ENCODE measurements at places on chromosomes 4 and X.

DNA sequence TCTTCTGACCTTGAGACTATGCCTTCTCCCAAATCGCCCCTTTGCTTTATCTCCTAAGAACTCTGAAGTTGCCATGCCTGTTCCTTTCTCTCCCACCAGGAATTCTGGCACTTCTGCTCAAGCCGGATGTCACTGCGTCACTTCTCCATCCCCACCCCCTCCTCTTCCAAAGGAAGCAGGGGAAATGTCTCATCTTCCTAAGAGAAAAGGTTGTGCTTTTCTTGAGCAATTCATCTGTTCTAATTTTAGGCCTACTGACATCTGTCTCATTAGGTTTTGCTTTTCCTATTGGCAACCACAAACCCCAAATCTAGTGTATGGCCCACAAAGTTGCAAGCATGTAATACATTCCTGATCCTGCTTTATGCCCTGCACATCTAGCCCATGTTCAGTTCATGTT is 163.1 kb upstream of the PLAC1 start:
- no peak for DNase-seq

- DNase-seq = no peak
Measured at GRCh38 chr4:169741569-169741968, 16.2 kb downstream of the HPF1 start.

DNA sequence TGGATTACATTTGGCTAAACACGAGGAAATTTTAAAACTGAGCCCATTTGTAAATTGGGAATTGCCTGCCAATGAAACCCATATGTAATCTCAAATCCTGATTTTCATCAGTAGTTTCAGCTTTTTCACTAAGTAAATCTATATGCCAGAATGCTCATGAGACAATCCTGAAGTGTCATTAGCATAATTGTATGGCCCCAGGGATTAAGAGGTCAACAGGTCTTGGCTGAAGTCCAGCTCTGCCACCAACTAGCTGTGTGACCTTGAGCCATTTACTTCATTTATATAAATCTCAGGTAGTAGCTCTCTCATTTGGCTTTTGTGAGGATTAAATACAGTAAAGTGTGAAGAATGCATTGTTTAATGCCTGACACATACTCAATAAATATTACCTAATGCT is 320.5 kb upstream of the EMCN start:
- DNase-seq = no peak

GRCh38 chrX:40971736-40972135 is 113.5 kb upstream of the USP9X start:
- no peak for DNase-seq

DNA sequence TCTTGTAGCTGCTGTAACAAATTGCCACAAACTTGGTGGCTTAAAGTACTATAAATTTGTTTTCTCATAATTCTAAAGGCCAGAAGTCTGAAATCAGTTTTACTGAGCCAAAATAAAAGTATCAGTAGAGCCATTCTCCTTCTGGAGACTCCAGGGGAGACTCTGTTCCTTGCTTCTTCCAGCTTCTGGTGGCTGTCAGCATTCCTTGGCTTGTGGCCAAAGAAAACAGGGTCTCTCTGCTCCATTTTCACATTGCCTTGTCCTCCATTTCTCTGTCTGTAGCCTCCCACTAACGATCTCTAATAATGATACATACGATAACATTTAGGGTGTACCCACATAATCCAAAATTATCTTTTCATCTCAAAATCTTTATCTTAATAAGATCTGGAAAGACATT is 200.4 kb downstream of the MAB21L2 start:
- DNase-seq = no peak

DNA sequence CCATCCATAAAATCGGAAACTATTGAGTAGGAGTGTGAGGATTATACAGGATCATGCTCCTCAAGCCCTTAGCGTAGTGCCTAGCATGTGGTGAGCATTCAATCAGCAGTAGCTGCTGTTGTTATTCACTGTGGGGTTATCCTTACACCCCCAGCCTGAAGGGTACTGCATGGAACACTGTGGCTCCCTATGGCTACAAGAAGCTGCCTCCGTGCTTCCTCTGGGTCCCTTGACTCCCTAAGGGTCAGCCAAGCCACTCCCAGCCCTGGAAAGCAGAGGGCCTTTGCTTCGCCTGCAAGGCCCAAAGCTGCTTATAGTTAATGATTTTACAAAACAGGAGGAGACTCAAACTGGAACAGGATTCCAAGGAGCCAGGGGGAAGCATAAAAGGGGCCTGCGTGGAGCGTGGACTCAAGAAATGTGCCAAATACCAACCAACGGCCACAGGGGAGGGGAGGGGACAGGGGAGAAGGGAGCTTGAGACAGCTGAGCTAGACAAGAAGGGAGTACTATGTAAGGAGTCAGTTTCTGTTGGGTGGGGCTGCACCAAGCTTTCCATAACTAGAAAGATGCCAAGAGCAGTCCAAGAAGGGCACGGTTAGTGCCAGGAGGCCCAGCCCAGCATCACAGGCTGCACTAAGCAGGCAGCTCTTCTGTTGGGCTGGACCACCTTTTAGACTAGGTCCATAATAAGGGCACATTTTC is 15.9 kb downstream of the SEPTIN6 start:
- DNase-seq = no peak

GRCh38 chr4:2296631-2297601 is 35.0 kb upstream of the MXD4 start:
- DNase-seq = no peak

DNA sequence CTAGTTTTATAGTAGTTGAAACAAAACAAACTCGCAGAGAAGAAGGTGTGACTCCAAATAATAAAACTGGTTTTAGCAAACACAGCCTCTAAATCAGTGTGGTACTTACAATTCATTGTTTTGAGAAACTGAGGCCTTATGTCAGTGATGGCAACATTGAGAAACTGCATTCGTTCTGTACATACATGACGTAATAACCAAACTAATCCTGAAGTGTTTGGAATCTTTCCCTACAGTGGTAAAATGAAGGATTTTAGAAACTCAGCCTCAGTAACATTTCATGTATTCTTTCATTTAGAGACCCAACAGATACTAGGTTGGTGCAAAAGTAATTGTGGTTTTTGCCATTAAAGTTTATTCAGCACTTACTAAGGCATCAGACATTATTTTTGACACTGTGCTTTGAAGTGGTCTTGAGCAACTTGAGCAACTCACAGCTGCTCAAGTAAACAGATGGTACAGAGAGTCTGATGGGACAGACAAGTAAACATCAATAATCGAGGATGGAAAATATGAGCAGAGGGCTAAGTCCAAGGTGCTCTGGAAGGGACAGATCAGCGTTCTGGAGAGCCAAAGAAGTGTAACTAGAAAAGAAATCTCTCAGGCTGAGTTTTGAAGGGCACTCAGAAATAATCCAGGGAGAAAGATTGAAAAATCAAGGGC is 390.8 kb upstream of the BOD1L1 start:
- DNase-seq = no peak

DNA sequence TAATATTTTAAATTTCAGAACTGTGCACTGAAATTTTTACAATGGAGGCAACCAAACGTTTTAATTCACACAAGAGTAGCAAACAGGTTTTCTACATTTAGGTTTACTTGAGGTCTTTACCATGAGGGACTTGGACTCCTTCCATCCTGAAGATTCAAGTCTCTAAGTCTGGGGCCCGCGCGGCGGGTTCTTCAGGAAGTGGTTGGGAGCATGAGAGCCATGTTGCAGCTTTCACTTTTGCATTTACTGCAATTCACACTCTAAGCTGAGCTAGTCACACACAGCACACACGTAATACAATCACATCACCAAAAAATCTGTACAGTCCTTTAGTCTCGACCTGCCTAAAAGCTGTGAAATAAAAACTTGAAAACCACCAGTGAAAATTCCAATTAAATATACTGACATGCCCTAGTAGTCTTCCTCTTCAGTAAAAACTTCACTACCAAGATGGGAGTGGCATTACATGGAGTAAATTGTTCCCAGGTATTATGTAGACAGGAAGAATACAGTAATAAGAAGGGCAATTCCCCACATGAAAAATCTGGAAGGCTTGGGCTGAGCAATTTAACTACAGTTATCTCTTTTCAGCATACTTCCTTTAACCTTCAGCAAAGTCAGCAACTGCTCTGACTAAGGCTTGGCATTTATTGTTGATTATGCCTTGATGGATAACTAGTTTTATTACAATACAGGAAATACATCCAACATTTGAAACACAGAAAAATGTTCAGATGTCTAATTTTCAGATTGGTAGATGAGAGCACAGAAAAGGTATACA is 571.1 kb upstream of the DIPK2B start:
- DNase-seq = no peak

DNA sequence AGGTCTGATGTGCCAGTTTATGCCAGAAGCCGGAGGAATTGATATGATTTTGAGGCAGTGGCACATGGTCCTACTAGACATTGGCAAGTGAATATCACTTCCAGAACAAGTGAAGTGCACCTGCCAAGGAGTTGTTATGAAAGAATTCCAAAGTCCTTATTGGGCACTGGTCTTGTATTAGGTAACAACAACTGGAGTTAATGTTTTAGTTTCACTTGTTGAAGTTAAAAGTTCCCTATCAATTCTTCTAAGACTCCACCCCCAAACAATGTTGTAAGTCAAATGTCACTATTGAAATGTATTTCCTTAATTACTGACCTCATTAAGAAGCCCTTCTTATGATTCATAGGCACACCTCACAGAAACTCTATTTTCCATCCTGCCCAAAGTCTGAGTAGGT is 3.1 kb downstream of the TET2 start:
- DNase-seq = no peak

DNA sequence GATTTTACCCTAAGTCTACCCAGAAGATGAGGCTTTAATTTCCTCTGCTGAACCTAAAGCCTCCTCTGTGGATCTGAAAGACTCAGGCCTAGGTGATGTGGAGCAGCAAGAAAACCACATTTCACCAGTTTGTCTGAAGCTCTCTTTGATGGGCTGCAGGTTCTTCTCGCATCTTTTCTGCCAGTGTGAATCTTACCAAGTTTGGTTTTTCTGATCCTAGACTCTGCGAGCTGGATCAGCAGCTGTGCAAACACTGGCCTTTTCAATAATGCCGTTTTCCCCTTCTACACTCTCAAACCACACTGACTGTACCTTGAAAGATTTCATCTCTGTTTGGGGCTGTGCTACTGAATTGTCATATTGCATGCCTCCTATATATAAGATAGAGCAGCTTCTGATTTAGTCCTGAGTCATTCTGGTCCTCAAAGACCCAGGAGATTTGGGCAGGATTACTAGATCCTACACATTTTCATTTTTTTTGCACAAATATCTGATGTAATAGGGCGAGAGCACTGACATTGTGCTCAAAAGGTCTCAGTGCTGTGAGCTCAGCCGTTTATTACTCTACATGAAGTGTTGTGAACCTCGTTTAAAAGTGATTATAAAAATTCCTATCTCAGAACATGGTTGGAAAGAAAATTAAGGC is 133.6 kb upstream of the FAM9C start:
- DNase-seq = no peak

DNA sequence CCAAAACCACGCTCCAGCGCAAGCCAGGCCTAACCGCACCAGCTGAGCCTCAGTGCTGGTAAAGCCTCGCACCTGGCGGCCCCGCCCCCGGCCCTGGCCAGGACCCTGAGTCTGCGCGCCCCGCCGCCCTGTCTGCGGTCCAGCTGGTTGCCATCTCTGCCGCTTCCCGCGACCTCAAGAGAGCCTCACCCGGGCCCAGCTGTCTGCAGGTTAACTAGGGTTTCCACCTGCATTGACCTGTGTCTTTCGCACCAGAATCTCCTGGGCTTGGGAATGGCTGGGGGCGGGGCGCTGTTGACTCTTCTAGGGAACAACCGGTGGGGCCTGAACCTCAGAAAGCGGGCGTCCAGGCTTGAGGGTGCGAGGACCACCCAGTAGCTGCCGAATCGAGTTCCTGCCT is 207.7 kb upstream of the PRPS2 start:
- no peak for DNase-seq

DNA sequence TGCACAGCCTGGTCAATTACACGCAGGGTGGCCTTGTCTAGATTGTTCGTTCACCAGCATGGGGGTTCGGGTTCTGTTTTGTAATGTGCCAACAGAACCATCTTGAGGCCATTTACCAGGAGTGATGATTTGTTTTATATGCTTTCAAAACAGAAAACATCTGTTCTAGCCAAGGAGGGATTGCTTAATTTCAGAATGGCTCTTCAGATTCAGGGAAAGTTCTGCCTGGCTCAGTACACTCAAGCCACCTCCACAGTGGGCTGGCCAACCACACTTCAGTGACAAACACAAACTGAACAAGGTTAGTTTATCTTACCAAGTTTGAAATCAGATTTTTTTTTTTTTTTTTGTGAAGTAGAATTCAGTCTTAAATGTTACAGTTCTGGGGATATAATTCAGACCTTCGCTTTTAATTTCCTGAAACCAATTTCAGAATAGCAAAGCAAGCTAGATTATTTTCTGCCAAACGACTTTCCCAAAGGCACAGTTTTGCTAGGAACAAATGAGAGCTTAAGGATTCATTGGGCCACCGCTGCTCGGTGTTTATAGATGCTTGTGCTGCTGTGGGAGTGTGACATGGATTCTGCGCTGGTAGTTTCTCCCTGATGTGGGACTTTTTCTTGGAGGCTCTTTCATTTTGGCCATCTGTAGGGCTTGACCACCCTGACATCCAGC is 23.4 kb downstream of the SMS start:
- no peak for DNase-seq

GRCh38 chrX:150454508-150455214 is 91.5 kb downstream of the MAMLD1 start:
- no peak for DNase-seq

DNA sequence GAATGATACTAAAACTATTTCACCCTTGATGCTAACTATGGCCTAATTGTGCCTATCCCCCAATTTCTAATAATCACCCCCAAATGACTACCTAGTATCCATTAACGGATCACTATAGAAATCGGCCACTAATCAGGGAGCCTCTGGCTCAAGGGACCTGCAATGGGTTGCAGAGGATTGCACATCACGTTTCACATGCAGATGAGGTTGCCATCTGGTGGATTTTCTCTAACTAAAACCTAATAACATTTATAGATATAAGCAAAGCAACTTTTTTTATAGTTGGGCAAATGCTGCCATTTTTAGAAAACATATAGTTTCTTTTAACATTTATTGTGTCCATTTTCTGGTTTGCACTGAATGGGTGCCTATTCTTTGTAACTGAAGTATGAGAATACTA is 28.3 kb upstream of the ALG13 start:
- DNase-seq = no peak

GRCh38 chrX:38627683-38628082 is 66.3 kb downstream of the TSPAN7 start:
- DNase-seq = peak; percentile 13

- peak; percentile 13 for DNase-seq
Measured at GRCh38 chr4:186723292-186724057, at the start of gene FAT1. Gene FAT1 (minus strand): TSS chr4:186723856. CDS start chr4:186709827, 14,029 bp downstream.

DNA sequence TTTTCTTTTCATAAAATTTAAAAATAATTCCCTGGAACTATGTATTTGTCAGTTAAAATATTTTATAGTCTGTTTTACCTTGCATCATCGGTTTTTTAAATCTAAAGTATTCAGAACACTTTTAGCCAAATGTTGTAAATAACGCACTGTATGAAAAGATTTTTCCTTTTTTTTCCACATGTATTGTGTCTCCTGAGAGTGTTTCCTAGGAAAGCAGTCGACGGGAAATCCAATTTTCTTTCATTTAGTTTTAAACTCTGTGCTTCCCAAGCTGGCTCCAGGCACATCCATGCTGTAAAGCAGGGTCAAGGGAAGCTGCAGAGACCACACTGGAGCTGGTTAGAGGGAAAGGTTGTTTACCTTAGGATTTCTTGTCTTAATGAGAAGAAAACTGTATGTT is 1724.3 kb upstream of the TENM3 start:
- no peak for DNase-seq

Measured in HL-60 (cell line).